ENCODE measurements at places on chromosomes 1 and 21.
A peak's percentile ranks its signal among the peaks of the same experiment; 100 is the strongest.

- no peak for DNase-seq
Observed at GRCh38 chr1:159051436-159051835, 25.1 kb downstream of the AIM2 start.

DNA sequence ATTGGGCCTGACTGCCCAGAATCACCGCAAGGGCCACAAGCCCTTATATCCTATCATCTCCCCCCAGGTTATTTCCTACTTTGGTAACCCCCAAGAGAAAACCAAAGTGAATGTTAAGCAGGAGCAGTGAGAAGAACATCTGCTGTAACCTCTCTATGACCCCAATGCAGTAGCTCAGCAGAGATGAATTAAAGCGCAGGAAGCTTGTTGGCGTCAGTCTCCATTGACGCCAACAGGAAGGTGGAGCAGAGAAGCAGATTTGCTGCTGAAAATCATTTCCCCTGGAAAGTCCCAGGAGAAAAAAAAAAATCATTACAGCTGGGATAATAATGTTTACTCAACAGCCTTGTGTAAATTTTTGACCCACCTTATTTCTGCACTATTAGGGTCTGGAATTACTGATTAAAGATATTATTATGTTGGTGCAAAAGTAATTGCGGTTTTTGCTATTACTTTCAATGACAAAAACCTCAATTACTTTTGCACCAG, 33.2 kb upstream of the FAM163A start:
- peak; percentile 22 for DNase-seq

DNA sequence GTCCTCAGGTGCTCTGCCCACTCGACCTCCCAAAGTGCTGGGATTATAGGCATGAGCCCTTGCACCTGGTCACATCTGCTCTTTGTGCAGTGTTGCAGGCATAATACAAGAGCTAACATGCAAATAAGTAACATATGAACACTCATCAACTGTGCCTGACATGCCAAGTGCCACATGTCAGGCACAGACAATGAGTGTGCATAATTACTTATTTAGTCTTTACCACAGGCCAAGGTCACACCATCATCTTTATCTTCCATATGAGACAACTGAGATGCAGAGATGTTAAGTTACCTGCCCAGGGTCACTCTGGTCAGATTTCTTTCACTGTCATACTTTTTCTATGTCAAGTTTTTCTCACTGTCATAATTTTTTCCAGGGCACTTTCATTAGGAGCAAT, 126.1 kb downstream of the PPIAL4G start:
- no peak for DNase-seq

DNA sequence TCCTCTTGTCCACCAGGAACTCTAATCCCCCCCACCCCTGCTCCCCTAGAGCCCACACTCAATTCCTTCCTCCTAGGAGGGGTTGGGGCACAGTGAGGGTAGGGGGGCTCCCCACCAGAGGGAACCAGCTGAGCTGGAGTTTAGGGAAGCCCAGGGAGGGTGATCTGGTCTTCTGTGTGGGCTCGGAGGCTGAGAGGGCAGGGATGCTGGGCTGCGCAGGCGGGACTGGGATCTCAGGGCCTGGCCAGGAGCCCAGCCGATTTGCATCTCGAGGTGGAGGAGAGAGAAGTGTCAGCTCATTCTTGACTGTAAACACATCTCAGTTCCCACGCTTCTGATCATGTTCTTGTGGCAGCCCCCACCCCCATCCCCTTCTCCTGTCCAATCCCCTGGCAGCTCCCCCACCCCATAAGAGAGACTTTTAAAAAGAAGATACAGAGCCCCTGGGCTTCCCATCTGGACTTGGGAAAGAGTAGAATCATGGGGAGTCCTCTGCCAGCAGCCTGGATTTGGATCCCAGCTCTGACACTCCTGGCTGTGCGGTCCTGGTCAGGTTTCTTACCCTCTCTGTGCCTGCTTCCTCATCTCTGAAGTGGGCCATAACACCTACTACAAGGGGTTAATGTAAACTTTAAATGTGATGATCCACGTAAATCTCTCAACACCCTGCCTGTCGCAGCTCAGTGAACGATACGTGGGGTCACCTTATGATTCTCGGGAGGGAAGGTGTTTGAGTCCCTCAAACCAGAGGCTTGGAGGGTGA, 6.6 kb downstream of the PEAR1 start:
- DNase-seq, result no peak

DNA sequence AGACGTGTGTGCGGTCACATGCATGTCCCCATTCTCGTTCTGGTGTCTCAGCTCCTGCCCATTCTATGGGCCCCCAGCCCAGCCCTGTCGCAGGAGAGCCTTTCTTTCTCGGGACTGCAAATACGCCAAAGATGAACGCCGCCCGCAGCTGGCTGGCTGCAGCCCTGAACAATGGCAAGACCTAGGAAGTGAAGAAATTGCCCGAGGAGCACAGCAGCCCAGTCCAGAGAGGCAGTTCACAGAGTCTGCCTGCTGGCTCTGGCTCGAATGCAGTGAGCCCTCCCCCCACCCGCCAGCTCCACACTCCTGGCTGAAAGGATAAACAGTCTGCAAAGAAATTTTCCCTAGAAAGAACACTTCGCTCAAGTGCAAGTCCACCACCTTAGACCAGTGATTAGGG, 23.3 kb downstream of the PAX7 start:
- no peak for DNase-seq

DNA sequence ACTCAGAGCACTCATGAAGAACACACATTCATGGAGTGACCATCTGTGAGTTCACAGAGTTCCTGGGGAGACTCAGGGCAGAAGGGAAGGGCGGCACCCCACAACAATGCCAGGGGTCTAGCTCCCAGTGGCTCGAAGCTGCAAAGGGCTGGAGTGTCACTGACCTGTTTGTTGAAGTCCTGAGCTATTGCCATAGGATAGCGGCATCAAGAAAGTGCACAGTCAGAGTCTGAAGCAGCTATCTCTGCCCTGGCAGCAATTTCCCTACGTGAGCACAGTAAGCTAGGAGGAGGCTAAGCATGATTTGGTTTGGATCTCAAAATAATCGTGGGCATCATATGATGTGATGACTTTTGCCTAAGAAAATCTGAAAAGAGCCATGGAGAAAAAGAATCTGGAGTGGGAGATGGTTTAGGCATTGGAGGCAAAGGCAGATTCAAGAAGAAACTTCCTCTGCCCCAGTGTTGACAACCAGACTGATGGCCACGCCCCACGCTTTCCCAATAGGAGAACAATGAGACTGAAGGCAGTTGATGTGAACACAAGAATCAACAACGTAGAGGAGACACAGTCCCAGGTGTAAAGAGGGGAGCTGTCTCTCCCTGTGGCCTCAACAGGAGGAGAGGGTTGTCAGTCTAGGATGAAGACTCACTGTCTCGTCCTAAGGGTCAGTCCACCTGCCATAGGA, 100.0 kb upstream of the SLC25A33 start:
- DNase-seq, result no peak

DNA sequence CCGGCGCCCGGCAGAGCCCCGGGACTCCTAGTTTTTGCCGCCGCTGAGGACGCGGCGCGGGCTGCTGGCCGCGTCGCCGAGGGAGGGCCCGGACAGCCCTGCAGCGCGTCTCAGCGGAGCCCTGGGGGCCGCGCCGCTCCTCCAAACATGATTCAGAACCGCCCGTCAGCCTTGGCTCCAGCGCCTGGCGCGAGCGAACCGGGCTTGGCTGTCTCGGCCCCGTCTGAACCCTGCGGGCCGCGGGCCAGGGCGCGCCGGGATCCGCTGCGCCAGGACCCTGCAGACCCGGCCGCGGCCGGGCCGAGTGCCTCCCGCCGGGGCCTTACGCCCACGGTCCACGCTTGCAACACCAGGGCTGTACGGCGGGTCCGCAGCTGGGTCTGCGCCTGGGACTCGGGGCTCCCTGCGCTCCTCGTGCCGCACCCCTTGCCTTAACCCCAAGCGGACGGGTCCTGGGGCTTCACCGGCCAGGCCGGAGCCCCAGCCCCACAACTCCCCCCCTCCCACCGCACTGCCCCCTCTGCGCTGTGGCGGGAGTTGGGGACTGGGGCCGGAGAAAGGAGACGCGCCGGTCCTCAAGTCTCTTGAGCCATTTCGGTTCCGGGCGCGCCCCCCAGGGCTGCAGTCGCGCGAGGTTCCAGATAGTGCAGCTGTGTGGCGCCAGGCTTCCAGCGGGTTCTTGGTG, 48.4 kb upstream of the CD34 start:
- DNase-seq, result no peak

DNA sequence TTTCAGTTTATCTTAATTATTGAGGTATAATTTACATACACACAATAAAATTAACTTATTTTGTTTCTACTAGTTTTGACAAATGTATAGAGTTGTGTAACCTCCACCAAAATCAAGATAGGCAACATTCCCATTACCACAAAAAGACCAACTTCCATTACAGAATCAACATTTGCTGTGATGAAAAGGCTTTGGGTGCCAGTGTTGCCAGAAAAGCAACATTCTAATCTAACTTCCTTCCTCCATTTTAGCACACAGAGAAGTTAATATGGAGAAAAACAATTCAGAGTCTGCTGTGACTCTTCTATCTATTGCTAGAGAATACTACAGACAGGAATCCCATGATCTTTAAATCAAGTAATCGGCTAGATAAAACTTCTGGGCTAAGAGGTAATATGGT, 245.3 kb downstream of the RERE start:
- no peak for DNase-seq

DNA sequence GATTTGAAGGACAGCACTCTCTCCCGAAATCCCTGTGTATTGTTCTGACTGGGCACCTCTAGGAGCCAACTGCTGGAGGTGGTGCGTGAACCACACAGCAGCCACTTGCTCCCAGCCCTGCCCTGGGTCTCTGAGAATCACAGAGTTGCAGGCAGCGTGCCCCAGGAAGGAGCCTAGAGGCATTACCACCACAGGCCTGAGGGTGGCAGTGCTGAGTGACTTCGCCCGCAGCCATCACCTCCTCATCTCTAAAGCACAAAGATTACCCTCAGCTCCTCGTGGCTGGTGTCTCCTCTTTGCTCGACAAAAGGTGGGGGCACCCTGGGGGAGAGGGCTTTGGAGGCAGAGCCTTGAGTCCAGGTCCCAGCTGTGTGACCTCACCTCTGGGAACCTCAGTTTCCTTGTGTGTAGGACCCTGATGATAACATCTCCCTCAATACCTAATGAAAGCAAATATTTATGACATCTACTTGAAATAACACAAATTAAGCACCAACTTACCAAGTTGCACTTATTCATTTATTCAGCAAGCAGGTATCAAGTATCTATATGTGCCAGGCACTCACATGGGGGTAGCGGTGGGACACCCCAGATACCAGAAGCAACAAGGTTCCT, 86.3 kb downstream of the VWA5B1 start:
- DNase-seq, result peak; percentile 23

DNA sequence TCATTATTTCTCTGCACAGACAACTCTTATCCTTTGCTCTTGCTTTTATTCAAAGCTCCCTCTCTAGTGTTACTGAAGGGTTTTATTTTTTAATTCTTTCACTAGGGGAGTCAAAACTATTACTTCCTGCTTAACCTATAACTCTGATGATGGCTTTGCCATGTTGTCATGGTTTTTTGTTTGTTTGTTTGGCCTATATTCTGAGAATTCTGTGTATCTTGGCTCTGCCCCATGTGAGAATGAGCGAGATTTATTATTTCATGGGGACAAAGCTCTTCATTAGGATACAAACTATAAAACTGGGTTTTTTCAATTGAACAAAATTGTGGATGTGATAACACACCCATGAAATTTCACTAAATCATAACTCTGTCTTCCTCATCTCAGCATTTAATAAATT, 190.5 kb upstream of the C1orf105 start:
- DNase-seq, result no peak

- DNase-seq, result no peak
Observed at GRCh38 chr1:58804853-58805565, 21.2 kb upstream of the JUN start.

DNA sequence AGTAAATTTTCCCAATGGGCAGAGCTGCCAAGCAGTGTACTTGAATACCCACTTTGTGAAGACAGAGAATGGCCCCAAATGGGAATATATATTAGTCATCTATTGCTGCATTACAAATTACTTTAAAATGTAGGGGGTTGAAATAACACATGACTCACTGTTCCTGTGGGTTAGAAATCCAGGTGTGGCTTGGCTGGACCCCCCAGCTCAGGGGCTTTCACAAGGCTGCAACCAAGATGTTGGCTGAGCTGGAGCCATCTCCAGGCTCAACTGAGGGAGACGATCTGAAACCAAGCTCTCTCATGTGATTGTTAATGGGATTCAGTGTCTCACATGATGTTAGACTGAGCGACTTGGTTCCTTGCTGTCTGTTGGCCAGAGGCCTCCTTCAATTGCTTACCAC, 33.4 kb upstream of the ARHGAP29 start:
- no peak for DNase-seq

DNA sequence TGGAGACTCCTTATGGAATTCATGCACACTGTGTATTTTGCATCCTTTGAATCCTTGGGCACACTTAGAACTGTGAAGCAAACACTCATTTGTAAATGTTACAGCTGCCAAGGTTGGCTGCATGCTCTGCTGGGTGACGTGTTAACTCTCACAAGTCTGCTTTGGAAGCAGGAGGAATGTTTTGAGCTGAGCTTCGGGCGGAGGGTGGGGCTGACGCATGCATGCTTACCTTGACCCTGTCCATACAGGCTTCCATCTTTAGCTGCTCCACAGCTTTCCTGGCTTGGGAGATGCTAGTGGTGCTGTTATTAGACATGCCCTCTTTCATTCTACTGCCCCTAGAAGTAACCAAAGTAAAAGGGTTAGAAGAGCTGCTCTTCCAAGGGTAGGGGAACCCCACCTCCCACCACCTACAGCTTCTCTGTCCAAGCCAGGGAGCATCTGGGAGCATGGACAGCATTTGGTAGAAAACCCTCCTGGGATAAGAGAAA, 66.0 kb downstream of the GNG4 start:
- no peak for DNase-seq
